ENCODE measurements at places on chromosomes 2 and 18. TPM values are rescaled to one million over a fixed set of nuclear protein-coding genes. Genes with fewer than 3 reads are reported as not detected.

The TCF23 gene
- 0.12 TPM for polyA plus RNA-seq

The IL37 gene
- 0.21 TPM for polyA plus RNA-seq

The WDCP gene
- 14.2 TPM for polyA plus RNA-seq

The KDM3A gene
- 100 TPM for polyA plus RNA-seq

The POTEI gene
- 0.34 TPM for polyA plus RNA-seq

The NGEF gene
- polyA plus RNA-seq: 2.9 TPM

The RESP18 gene
- polyA plus RNA-seq: not detected

The COL4A3 gene
- polyA plus RNA-seq: 12.2 TPM

The SEPTIN10 gene
- 99.4 TPM for polyA plus RNA-seq

The PRKD3 gene
- 56.6 TPM for polyA plus RNA-seq

The SLC25A12 gene
- 24.3 TPM for polyA plus RNA-seq

The SRD5A2 gene
- polyA plus RNA-seq: 0.30 TPM

The DAW1 gene
- 3.9 TPM for polyA plus RNA-seq
